ENCODE measurements at places on chromosomes 5 and 9.

DNA sequence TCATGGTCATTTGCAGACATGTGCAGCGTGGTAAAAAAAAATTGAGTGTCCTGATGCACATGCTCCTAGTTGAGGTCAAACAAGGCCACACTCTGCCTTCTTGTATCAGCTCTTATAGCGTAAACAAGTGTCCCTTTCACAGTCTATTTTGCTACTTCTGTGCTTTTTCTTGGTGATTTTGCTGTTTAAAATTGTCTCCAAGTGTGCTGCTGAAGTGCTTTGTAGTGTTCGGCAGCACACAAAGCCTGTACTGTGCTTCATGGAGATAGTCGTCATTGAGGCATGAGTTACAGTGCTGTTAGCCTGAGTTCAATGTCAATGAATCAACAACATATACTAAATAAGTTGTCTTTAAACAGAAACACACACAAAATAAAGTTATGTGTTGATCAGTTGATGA is 690.4 kb upstream of the MEF2C start:
- DNase-seq: no peak

GRCh38 chr9:38334234-38334633 is 58.3 kb upstream of the ALDH1B1 start:
- no peak for DNase-seq

DNA sequence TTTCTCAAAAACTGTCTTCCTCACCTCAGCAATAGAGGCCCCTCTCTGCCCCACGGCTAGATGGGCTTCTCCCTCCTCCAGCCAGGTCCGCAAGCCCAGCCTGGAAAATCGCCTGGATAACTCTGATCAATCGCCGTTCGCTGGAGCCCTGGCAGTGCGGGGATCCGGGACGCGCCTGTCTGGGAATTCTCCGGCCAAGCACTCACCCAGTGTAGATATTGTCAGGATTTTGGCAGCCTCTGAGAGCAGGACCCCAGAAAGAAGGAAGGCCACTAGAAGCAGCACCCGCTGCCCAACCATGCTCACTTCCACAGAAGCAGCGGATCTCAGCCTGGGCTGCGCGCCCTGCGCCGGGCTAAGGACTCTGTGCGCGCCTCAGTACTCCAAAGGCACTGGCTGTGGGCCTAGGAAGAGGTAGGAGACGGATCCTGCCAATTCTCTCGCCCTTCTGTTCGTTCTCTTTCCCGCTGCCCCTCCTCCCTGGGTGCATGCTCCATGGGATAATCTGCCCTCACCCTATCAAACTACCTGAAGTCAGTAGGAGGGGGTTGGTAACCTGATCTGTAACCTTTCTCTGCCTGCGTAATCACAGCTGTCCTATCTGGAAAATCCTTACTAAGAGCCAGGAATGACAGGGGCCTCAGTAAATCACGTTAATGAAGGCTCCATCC is at the start of gene UGT3A1:
Gene UGT3A1 (minus strand): TSS at position 450 of the 671 bp plus-strand sequence. CDS start 150 bp downstream, at position 300.
- no peak for DNase-seq

DNA sequence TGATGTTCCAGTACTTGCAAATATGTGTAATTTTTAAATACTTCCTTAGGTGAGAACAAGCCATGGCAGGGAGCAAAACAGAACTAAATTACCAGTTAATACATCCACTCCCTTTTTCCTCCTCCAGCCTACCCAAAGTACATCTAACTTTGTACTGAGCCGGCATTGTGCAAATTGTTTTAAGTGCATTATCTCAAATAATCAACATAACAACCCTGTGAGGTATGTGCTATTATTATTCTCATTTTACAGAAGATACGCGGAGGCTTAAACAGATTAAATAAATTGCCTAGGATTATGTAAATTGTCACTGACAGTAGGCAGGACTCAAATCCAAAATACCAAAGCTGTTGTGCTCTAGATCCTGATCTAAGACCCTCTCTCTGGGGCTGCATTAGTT is 55.5 kb upstream of the KLF4 start:
- no peak for DNase-seq

DNA sequence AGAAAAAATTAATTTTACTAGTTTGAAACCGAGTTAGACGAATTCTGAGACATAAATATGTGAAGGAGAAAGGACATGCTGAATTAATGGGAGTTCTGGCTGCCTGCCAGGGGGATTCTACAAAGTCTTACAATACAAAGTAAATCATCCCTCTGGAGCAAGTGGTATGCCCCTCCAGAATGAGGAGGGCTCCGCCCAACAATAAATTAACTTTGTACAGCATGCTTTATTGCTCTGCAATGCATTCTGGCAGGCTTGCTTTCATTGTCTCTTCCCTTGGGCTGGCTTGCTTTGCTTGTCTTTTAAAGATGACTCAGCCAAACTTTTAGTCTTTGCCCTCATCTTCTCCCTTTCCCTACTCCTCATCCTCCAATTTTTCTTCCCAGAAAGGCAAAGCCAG is 11.7 kb upstream of the PCDHB1 start:
- no peak for DNase-seq

All from activated naive CD8-positive, alpha-beta T cell treated with anti-CD3 and anti-CD28 coated beads for 36 hours (primary cell).